Hematopoietic multipotent progenitor cell treated with erythropoietin and hydrocortisone succinate and interleukin-3 and kit ligand, for 15 days (in vitro differentiated cells): ENCODE measurements at places on chromosomes 7 and 10.

DNA sequence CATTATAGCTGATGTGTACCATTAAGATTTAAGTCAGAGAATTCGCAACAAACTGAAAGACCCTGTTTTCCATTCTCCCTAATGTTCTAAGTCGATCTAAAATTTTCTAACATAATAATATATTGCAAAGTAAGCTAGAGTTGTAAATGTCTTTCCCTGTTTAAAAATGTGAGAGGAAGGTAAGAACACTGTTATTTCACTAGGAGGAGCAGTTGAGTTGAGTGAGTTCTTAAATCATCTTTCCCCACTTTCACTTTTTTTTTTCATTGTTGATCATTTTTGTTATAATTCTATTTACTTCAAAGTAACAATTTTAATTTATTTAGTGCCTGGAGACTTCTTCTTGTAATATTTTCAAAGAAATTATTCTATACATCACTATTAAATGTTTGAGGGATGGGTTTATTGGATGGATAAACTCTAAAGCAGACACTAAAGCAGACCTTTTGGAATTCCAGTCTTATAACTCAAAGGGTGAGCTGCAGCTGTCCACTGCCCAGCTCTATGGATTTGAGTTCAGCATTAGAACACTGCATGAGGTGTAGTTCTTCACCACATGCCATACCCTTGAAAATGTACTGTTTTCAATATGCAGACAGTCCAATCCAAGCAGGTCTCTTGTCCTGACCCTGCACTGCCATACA, 181.3 kb upstream of the FZD1 start:
- DNase-seq: no peak

DNA sequence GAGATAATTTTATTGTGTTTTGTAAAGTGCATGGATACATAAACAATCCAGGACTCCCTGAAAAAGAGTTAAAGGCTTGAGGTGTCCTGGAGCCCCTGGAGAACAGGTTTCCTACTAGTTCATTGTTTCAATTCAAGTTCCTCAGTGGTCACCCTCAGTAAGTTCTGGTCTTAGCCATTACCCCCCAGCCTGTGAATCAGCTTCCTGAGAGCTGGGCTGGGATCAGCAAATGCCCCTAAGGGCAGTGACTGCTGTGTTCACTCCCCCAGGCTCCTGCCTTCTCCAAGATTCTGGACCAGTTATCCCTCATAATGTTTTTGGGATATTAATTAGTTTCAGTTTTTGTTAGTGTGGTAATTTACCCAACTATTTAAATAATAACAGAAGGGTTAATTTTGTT, 151.6 kb upstream of the PRSS58 start:
- DNase-seq: no peak

DNA sequence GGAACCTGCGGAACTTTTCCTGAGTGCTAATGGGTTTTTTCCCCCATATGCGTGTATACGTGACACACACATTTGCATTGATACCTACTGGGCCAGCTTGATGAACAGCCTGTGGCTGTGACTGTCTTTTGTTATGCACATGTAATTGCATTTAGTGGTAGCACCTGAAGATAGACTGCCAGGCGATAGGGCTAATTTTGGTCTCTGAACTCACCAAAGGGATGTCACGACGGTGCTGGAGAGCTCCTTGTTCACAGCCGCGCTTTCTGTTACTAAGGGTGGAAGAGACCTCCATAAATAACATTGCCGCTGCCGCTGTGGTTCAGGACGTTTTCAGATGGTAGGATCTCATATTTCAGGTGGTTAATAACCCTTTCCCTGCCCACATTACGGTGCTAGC, 133.2 kb downstream of the CAMK1D start:
- DNase-seq: no peak

- DNase-seq: no peak
Measured at GRCh38 chr10:31136930-31137885, 105.5 kb upstream of the ZNF438 start.

GRCh38 chr7:153832160-153832559, 220.0 kb upstream of the DPP6 start:
- DNase-seq: no peak

DNA sequence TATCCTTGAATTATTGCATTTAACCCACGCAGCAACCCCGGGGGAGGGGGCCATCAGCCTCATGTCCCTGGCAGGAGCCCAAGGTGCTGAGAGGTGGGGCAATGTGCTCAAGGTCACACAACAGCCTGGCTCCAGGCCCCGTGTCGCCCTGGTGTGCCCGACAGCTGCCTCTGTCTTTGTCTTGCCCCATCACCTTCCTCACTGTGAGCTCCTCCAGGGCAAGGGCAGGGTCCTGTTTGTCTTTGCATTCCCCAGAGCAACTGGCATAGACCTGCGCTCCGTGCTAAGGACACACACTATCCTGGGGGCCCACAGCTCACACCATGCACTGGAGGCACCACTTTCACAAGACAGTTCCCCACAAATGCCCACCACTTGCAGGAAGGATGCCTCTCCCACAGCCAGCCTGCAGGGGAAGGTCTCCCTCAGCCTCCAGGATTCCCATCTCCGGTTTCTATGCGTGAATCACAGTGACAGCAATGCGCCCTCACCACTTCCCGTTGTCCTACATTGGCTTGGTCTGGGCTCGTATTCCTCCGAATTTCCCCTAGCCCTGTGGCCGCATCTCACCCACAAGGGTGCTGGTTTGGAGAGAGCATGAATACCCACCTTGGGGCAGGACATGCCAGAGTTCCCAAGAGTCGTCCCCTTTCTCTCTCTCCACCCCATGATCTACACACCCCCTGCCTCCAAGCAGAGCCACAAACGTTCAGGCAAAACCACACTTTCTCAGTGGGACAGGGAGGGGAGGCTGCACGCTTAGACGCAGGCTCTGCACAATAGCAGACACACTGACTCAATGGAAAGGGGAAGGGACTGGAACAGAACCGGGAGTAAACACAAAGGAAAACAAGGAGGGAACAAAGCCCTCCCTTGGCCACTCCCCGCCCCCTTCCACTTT, 10.3 kb downstream of the ITPRIP start:
- no peak for DNase-seq

DNA sequence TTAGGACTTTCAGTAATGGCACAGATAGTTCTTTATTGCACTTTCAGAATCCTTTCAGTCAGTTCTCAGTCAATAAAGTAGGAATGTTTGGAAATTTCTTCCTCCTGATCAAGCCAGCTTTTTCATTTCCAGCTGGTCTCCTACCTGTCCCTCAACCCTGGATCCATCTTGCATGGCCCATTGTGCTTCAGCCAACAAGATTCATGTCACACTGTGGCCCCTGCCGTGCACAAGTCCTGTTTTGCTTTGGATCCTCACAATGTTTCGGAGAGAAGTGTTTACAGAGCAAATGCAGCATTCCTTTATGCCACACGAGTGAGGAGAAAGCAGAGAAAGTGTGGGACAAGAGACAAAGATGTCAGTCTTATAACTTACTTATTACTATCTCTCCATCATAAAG, 1694.7 kb upstream of the LRRTM3 start:
- DNase-seq: no peak

DNA sequence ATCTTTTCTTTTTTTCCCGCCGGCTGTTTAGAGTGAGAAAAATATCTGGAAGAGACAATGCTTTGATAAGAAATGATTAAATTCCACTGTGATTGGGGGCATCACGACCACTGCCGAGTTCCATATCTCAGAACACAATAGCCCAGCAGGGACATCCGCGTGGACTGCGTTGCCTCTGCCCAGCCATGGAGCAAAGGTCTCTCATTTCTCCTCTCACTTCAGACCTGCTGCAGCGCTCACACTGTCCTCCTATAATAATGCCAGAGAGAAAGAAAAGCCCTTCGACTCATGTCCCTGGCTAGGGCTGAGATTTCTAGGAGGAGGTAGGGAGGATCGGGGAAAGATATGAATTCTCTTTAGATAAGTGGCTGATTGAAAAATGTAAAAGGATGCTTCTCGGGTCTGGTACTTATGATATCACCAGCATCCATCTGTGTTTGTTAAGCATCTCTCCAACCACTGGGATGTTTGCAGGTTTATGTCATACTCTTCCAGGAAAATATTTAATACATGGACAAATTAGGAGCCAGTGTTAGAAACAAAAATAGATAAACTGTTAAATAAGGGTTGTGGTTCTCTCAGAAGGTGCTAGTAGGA, 472.9 kb upstream of the AKR1E2 start:
- DNase-seq: no peak

GRCh38 chr10:60508831-60509230, 119.2 kb upstream of the ANK3 start:
- no peak for DNase-seq

DNA sequence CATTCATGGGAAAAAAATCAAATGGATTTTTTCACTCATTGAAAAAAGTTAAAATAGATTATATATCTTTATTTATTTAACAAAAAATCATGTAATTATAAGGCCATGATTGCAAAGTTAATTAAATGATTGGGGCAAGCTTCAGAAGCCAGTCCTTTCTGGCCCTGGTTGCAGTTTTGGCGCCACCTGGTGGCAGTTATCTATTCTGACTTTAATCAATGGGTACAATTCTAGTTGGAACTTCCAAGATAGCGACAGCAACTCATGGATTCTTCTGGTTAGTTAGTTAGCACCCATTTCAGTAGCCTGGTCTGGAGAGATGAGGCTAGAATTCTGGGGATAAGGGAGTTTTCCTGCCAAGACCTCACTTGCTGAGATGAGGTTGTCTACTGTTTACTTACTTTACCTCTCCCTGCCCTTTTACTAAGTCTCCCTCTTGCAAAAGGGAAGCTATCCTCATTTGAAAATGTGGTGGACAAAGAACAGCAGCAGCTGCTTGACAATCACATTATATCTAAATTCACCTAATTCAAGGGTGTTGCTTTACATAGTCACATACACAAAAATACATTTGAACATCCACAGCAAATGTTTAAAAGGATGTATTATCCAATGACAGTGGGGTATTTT, 42.3 kb downstream of the NOC3L start:
- DNase-seq: peak; percentile 72
